Activated T-helper 1 cell treated with anti-CD3 and anti-CD28 coated beads, Interleukin-2, amount 50 U/mL, for 16 hours (primary cell): ENCODE measurements at places on chromosomes 13 and 19.
A peak's percentile ranks its signal among the peaks of the same experiment; 100 is the strongest.

DNA sequence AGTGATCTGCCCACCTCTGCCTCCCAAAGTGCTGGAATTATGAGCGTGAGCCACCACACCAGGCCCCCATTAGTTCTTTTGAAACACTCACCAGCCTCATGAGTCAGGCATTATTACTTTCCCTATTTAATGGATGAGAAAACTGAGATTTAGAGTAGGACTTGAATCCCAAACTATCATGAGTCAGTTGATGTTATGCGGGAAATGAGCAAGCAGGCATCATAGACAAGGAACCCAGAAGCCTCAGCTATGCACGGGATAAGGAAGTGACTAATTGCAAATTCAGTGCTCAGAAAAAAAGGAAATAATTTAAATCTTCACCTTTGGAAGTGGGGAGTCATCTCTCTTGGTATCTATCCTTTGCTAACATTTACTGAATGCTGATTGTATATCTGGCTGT, 217.5 kb downstream of the ABCC4 start:
- DNase-seq: no peak

DNA sequence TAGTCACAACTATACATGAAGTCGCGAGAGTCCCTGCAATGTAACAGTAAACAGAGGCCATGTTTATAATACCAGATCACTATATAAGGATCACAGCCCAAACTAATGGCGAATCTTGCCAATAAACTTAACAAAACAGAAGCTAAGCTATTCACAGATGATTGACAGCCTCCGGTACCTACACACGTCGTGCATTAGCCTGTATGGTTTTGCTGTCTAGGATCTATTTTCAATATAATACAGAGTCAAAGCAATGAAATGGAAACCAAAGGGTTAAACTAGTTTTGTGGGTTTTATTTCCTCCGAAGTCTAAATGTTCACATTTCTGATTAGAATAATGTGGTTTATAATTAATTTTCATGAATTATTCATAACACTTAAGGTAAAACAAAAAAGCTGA, 10.1 kb downstream of the ANKRD10 start:
- no peak for DNase-seq

- DNase-seq: no peak
Measured at GRCh38 chr13:102100234-102100633, 301.6 kb downstream of the FGF14 start.

DNA sequence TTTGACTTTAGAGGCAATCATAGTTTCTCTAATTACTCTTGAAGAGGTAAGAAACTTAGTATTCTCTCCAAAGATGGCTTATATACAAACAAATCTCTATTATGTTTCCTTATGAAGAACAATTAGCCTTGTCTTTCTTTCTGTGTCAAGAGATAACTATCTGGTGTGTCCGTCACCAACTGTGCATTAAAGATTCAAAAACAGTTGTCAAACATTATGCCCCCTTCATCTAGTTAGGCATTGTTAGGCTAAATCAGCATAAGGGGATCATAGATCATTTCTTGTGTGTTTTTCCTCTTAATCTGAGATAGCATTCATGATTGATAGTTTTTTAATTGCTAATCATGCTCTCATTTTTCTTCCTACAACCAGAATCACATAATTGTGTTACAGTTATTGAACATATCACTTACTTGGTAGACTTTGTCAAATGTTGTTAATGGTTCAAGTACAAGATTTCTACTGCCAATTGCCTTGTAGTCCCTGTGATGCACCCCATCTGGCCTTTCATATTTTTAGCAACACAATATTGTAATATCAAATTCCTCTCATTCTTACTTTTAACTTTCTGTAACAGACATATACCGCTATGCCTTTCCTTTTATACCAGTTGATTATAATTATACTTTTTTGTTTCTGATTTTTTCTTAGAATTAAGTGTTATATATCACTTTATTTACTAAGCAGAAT, 612.7 kb downstream of the SLITRK6 start:
- no peak for DNase-seq

DNA sequence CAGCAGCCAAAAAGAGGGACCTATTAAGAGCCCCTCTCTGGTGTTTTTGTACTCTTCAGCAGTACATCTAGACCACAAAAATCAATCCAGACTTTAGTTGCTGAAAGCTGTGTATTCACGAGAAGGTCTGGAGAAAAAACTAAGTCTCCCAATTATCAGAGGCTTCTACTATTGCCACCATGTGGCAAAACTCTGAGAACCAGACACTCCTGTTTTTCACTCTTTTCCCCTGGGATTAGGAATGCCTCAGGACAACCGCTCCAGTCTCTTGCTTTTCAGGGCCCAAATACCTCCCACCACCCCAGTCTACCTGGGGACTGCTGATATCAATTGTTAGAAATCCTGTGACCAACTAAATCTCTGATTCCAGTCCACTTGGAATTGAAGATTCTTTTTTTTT, 30.1 kb upstream of the OBI1 start:
- no peak for DNase-seq

DNA sequence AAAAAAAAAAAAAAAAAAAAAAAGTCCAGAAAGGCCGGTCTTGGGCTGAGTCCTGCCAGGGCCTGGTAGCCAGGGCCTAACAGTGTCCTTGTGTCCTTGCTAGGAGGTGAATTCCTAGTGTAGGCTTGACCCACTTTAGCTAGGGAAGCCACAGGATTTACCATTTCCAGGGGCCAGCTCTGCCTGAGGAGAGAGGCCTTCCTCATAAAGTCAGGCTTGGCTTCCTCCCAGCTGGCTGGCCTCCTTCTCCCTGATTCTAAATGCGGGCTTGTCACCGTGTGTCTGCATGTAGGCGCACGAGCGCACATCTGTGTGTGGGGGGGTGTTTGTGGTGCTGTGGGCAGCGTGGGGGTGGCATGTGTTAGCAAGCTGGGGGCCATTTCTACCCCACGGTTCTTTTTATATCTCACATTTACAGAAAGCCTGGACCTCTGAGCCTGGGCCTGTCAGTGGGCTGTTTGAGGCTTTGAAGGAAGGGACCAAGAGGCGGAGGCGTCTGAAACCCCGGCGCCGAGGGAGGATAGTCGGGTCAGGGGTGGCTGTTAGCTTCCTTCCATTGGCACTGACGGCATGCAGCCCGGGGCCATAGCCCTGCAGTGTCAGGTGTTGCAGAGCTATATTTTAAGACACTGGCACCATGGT, 31.7 kb downstream of the IER2 start:
- DNase-seq: peak; percentile 24

DNA sequence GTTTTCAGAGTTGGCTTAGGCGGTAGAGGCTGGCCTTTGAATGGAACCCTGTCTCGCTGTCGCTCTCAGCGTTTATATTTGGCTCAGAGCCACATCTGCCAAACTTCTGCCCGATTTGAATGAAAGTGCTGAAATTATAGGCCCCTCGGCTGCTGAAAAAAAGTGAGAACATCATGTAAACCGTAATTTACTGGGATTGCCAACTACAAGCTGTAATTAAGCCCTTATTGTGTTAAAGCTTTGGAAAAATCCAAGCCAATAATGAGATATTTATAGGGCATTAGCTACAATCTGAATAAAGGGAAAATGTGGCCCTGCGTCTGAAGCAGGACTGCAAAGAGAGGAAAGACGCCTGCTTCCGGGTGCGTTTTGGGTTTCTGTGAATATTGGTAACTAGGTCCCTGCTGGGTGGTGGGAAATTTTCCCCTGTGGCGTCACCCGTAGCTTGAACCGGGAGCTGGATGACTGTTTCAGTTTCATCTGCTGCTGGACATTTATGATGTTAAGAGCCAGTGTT, 9.9 kb downstream of the DNM2 start:
- DNase-seq: no peak

DNA sequence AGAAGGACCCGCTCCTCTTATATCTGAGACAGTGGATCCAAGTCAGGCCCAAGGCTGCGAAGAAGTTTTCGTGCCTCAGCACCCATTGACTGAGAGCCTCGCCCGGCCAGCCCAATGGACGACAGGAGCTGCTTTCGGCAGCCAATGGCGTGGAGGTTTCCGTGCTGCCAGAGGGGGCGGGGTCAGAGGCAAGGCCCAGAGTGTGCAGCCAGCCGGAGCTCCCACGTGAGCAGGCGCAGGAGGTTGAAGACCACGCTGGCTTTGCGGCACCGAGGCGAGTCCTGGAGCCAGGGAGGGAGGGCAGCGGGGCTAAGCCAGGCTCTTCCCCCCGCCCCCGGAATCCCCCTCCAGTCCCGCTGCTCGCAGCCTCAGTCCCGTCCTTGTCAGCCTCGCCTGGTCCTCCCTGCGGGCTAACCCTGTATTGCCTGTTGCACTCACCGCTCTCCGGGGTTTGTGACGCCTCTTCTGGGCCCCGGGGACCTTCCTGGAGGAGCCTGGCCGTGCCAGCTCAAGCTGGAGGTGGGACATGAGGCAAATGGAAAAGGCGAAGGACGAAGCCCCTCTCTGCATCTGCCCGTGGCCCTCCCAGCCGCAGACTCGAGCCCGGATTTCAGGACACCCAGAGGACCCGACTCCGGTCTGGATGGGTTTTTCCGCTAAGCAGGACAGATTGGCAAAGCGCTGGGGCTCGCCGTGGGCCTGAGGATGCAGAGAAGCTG, 1.5 kb downstream of the IFNL4 start:
- no peak for DNase-seq

DNA sequence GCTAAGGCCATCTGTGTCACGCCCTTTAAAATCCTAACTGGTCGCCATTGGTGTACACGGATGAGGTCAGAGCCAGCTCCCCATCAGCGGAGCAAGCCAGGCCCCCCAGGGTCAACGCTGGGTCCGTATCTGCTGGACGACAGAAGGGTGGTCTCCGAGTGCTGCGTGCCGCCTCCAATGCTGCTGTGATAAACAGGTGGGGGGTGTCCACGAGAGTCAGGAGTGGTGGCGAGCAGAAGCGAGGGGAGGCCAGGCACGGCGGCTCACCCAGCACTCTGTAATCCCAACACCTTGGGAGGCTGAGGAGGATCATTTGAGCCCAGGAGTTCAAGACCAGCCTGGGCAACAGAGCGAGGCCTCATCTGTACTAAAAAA, 30.8 kb upstream of the CACTIN start:
- DNase-seq: no peak

DNA sequence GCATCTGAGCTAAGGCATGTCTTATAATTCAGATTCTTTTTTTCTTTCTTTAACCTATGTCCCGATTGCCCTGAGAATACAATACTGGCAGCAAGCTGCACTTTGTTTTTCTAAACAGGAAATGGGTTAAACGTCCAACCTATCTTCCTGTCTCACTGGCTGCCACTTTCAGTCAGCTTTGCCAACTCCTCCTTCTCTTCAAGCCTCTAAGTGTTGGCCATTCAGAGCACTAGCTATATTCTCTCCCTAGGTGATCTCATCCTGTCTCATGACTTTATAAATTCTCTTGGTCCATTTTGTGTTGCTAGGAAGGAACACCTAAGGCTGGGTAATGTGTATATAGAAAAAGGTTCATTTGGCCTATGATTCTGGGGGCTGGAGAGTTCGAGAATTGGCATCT, 109.5 kb upstream of the TSC22D1 start:
- no peak for DNase-seq

GRCh38 chr13:75656425-75656989, 20.4 kb downstream of the LMO7 start:
- no peak for DNase-seq

DNA sequence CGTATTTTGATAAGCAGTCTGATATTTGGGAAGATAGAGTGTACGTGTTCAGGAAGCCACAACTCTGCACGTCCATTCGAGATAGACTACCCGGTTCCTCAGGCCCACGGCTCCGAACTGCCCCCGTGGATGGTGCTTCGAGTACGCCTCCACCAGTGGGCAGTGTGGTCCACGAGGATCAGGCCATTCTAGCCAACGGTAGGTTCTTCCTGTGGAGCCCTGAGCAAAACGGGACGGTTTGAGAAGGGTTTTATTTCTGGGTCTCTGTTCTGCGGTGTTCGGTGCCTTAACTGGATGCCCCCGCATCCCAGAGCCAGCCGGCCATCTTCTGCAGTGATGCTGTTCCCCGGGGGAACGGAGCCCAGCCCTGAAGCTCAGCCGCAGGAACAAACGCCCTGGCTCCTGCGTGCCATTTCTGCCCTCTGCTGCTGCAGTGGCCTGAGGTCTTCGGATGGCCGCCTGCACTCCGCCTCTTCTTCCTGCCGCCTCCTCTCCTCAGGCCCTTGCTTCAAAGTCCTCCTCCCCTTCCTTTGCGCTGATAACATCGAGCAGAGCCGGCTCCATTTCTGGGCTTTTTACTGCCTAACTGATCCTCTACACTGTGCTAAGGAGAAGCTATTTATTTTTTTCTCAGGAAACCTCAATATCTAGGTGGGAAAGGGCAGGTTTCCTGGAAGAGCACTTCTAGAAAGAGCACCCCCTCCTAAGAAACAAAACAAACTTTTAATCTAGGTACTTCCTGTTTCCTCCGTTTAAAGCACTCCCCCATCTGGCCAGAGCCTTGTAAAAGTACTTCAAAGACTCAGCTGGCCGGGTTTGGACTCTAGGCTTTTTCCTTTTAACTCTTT, 36.2 kb upstream of the SLC46A3 start:
- no peak for DNase-seq

DNA sequence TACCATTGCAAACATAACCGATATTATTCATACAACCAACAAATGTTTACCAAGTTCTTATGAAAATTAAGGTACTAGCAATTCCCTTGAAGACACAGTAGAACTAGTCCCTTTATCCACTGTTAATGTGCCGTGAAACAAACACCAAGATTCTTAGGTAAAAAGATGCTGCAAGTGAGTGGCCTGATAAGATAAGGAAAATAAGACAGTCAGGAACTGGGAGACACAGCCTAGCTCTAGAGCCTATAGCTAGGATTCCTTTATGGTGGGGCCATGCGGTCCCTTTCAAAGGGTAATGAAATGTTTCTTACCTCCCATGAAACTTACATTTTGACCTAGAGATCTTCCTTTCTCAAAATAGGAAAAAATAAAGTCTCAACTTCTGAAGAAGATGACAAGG, 658.4 kb upstream of the MIR17HG start:
- DNase-seq: no peak

- DNase-seq: no peak
Measured at GRCh38 chr19:49779731-49780555, 13.1 kb downstream of the AP2A1 start.

DNA sequence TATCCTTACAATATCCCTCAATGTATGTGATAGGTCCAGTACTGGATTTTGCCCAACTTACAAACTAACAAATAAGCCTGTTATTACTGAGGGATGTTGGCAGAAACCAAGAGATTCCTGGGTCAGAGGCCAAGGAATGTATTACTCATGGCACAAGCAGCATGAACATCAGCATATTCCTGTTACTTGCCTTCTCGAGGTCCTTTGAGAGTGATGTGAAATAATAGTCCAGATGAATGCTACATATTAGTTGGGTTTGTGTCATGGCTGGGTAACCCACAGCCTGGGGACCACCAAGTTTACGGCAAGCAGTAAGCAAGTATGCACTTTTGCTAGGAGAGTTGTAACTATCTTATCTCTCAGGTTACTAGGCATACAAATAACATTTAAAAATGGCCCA, 384.5 kb upstream of the GPC6 start:
- DNase-seq: no peak

GRCh38 chr19:41330481-41330880, 20.5 kb downstream of the CCDC97 start:
- DNase-seq: no peak

DNA sequence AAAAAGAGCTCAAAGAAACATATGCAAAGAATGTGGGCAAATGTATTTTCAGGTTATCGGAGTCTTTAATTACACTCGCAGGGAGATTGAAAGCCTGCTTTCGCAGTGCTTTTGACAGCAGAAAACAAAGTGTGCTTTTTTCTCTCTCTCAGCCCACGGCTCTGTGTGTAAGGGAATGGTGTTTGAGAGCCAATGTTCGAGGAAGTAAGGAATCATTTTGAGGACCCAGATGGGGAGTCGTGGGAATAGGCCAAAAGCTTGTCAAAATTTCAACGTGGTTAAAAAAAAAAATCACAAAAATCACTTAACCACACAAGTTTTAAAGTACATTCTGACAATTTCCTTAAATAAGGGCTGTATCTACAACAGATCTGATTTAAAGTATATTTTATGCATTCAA, 197.1 kb upstream of the IRS2 start:
- no peak for DNase-seq

GRCh38 chr13:113141601-113141970, 16.9 kb upstream of the PROZ start:
- no peak for DNase-seq
